ENCODE measurements at places on chromosomes 2 and 18.
A peak's percentile ranks its signal among the peaks of the same experiment; 100 is the strongest.

DNA sequence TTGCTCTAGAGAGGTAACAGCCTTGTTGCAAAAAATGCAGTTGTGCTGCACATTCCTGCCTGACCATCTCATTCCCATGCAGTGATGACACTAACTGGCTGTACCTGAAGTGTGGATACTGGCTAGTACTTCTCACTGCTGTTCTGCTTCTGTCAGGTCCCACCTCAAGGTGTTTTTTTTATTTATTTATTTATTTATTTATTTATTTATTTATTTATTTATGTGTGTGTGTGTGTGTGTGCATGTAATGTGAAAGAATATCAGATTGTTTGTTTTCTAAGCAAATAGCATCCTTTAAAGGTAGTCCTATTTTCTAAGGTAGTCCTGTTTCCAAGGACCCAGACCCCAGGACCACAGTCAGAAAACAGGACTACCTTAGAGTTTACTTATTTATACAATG is 87.2 kb upstream of the SYT4 start:
- DNase-seq = no peak

GRCh38 chr2:45707006-45707405 is 55.5 kb downstream of the PRKCE start:
- no peak for DNase-seq

DNA sequence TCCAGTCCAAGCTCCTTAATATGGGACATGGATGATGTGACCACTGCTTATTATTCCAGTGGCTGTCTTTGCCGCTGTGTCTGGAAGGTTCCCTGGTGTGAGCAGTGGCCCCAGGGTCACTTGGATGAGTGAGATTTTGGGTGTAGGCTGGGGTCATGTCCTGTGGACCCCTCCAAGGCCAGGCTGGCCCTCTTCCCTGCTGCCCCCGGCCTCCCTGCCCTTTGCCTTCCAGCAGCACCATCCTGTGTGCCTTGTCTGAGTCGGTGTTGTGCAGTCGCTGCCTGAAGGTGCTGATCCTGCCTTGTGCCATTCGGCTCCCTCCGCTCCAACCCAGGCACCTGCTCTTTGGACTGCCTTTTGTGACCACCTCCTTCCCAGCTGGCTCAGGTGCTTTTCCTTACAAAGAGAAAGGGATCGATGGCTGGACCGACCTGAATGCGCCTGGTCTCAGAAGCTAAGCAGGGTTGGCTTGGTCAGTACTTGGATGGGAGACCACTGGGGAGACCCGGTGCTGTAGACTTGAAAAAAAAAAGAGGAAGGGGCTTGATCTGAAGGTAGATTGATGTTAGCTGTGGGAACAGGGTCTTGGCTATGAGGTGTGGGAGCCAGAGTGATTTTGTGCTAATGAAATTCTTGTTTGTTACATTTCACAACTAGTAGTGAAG is 16.7 kb upstream of the GREB1 start:
- DNase-seq = no peak

- peak; percentile 57 for DNase-seq
Measured at GRCh38 chr18:46281185-46282176, 177.3 kb downstream of the HAUS1 start.

GRCh38 chr2:104406261-104406726 is 447.6 kb upstream of the POU3F3 start:
- DNase-seq = no peak

GRCh38 chr2:23323917-23324680 is 60.9 kb upstream of the KLHL29 start:
- no peak for DNase-seq

DNA sequence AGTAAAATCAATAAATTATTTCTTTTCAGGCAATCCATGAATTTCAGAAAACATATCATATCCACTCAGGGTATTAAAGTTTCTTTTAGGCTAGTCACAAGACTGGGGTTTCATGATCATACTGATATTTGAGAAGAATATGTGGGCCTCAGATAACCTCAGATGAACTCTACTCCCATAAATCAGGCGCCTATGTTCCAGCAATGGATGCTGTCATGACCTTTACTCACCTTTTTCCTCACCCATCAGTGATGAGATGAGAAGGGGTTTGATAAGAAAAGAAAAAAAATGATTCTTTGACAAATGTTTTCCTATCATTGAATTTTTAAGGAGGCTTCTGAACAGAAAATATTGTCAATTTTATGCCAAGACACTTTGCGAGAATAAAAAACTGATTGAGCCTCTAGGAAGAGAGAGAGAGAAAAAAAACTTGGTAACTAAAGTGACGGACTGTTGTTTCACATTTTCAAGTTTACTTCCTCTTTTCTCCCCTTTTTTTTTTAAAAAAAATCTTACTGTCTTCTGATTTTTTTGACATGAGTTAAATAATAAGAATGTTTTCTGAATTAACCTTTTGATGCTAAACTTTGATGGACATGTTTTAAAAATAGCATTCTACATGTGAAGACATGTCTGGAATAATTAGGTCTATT is 309.1 kb upstream of the MAP2 start:
- no peak for DNase-seq
